ENCODE measurements at places on chromosomes 7 and 10.

DNA sequence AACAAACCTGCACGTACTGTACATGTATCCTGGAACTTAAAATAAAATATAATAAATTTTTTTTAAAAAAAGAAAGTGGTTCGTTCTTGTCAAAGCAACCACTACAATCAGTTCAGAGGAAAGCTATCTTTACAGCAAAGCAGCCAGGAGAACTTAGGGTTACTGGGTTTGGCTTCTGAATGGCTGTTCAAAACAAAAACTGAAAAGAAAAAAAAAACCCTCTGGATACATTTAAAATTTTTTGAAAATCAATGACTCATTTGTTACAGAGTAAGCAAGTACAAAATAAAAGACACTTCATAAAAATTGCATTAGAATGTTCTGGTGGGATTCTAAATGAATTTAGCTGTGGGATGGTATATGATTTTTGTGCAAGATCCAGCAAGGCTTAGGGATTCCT lies 28.6 kb upstream of the ADD3 start:
- peaks cover 3% of the 10 kb centered on the region for H3K4me1 ChIP-seq
- DNase-seq = no peak
- no peaks in the 10 kb centered on the region for H3K36me3 ChIP-seq
- no peak overlapping the region for H3K4me3 ChIP-seq
- H3K27me3 ChIP-seq = no peaks in the 10 kb centered on the region

DNA sequence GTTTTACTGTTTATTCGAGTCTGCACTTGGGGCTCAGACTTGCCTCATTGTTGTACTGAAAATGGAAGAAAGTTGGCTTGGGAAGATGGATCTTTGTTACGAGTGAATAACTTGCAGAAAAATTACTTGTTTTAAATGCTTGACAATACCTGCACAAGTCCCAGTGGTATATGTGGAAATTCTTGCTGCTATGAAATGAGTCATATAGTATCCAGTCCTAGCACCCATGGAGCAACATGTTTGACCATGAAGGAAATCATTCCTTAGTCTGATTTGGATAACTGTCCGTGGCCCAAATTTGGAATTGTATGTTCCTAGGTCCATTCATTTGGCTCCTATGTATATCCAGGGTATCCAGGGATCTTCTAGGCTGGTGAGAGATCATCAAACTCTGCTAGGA lies 1096.8 kb downstream of the KCNMA1 start:
- no peaks in the 10 kb centered on the region for H3K36me3 ChIP-seq
- no peak overlapping the region for H3K27ac ChIP-seq
- no peak overlapping the region for H3K4me3 ChIP-seq
- DNase-seq = no peak

DNA sequence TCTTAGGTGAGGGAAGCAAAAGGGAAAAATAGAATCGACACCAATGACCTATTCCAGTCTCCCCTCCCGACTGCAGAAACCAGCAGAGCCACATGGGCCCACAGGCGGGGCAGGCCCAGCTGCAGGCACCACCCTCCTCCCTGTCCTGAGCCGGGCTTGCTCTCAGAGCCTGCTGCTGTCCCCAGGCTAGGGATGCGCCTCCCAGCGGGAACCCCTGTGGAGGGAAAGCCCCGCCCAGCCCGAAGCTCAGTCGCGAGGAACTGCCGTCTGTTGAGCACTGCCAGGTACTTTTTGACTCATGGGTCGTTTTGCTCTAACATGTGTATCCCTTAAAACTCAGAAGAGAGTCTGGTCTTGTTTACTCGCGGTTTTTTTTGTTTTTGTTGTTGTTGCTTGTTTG lies 124.5 kb upstream of the RET start:
- DNase-seq = peak; percentile 92
- H3K27me3 ChIP-seq = no peaks in the 10 kb centered on the region
- H3K36me3 ChIP-seq = no peaks in the 10 kb centered on the region

- no peaks in the 10 kb centered on the region for H3K36me3 ChIP-seq
- H3K27ac ChIP-seq = no peak overlapping the region
- peaks cover 14% of the 10 kb centered on the region for H3K4me1 ChIP-seq
- H3K4me3 ChIP-seq = no peak overlapping the region
- H3K27me3 ChIP-seq = no peaks in the 10 kb centered on the region
Observed at GRCh38 chr10:31751051-31751737, 177.4 kb downstream of the ARHGAP12 start.

GRCh38 chr10:29555091-29555745 lies 79.6 kb downstream of the SVIL start:
- DNase-seq = no peak
- H3K4me1 ChIP-seq = no peaks in the 10 kb centered on the region
- no peaks in the 10 kb centered on the region for H3K27me3 ChIP-seq
- no peak overlapping the region for H3K27ac ChIP-seq
- no peak overlapping the region for H3K4me3 ChIP-seq
- H3K36me3 ChIP-seq = no peaks in the 10 kb centered on the region

DNA sequence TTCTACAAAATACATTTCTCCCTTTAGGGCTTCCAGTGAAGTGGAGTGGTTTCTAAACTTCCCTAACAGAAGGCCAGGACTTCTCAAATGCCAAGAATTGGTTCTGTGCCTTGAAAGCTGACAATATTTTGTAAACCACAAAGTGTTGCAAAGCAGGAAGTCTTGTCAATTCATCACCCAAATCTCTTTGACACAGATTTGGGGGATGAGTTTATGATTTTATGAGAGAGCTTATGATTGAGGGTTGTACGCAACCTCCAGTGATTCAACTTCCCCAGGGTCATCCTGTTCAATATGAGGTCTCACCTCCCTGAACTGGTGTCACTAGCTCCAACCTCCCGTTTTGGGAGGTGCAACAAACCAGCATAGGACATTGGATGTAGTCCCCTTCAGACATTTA lies 83.7 kb downstream of the PRLHR start:
- H3K27me3 ChIP-seq = no peaks in the 10 kb centered on the region
- no peaks in the 10 kb centered on the region for H3K4me1 ChIP-seq
- no peak overlapping the region for H3K27ac ChIP-seq
- H3K4me3 ChIP-seq = no peak overlapping the region
- no peaks in the 10 kb centered on the region for H3K36me3 ChIP-seq

DNA sequence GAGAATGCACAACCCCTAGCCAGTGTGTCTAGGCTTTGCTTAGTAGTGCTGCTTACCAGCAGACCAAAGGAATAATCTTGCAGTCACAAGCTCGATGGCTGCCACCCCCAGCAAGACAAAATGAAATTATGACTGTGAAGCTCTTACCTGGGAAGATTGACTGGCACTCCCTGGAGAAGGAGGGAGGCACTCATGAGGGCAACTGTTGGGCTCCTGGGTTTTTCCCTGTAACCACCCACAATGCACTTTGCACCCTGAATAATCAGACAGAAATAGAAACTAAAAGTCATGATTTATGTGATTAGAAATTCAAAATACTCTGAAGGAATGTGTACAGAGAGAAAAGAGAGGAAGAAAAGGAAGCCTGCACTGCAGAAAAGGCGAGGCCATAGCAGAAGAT lies 144.3 kb upstream of the DGKB start:
- H3K27ac ChIP-seq = no peak overlapping the region
- H3K4me1 ChIP-seq = no peaks in the 10 kb centered on the region
- H3K4me3 ChIP-seq = no peak overlapping the region
- peaks cover 1% of the 10 kb centered on the region for H3K36me3 ChIP-seq
- DNase-seq = no peak
- no peaks in the 10 kb centered on the region for H3K27me3 ChIP-seq

DNA sequence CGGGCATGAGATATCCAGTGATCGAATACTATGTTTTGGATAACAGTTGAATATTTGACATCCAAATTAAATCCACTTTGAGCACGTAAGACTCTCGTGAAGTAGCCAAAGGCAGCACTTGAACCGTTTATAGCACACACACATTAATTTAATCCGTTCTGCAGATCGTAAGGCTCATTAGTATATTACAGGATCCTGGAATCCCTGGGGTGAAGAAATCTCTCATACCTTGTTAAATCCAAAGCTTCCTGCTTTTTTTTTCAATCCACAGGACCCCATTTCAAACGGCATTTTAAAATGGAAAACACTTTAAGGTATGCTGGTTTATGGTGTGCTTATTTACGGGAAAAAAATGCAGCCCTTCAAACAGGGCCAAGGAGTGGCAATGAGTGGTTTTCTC lies 158.4 kb upstream of the ADARB2 start:
- H3K4me3 ChIP-seq = no peak overlapping the region
- peaks cover 4% of the 10 kb centered on the region for H3K36me3 ChIP-seq

- H3K36me3 ChIP-seq = no peaks in the 10 kb centered on the region
- no peak for DNase-seq
- no peaks in the 10 kb centered on the region for H3K27me3 ChIP-seq
- peaks cover 8% of the 10 kb centered on the region for H3K4me1 ChIP-seq
- H3K4me3 ChIP-seq = no peak overlapping the region
- H3K27ac ChIP-seq = no peak overlapping the region
Observed at GRCh38 chr10:30442019-30442606, 8.1 kb downstream of the MAP3K8 start.

DNA sequence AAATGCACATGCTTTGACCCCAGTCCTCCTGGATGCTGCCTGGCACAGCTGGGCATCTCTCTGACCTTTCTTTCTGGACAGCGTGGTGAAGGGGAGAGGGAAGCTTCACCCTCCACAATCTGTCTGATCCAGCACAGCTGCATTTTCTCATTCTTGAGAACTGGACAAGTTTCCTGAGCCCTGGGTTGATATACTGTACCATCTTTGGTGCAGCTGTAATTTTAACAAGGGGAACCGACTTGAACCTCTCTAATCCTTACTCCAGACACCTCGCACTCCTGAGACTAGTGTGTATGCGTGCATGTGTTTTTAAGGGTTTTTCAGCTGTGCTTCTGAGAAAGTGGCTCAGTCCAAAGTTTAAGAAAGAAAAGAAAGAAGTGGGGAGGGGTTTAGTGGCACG lies 655.7 kb downstream of the INHBA start:
- H3K36me3 ChIP-seq = no peaks in the 10 kb centered on the region
- H3K4me1 ChIP-seq = no peaks in the 10 kb centered on the region
- H3K27ac ChIP-seq = no peak overlapping the region
- no peak overlapping the region for H3K4me3 ChIP-seq
- no peak for DNase-seq

DNA sequence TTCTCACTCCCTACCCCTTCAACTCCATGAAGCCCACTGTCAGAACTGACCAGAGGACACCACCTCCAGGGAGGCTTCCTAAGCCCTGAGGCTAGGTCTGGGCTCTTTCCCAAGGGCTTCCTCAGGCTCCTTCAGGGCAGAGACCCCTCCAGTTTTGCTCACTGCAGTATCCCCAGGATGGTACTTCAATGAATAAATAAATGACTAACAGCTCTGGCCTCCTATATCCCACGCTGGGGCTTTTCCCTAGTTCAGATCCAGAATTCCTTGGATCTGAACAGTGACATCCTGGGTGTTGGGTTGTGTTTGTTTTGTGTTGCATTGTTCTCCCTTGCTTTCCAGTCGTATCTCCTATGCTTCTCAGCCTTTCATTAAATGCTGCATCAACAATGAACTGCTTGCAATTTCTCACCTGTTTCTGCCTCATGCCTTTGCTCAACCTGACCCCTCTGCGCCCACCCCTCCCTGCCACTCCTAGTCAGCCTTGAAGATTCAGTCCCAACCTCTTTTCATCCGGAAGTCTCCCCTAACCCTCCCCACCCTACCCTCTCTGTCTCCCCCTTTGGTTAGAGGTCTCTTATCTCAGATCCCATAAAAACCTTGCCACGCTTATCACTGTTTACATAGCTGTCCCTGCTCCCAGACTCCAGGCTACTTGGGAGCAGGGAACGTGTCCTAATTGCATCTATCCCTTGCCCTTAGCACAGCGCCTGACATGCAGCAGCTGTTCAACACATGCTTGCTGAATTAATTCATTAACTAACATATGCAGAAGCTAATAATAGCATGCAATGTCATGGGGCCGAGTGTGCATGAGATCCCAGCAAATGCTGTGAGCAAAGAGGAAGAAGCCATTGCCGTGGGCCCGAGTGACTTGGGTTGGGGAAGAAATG lies 41.7 kb downstream of the PPP1R3C start:
- no peak for DNase-seq
- no peaks in the 10 kb centered on the region for H3K4me1 ChIP-seq
- H3K27me3 ChIP-seq = no peaks in the 10 kb centered on the region
- H3K27ac ChIP-seq = no peak overlapping the region
- no peaks in the 10 kb centered on the region for H3K36me3 ChIP-seq

DNA sequence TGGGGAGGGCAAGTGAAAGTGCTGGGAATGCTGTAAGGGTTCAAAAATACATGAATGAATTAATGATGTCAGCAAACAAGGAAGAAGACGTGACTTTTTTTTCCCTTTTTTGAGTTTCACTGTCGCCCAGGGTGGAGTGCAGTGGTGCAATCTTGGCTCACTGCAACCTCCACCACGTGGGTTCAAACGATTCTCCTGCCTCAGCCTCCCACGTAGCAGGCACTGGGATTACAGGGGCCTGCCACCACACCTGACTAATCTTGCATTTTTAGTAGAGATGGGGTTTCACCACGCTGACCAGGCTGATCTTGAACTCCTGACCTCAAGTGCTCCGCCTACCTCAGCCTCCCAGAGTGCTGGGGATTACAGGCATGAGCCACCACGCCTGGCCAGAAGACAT lies 30.0 kb downstream of the DENND10 start:
- no peak for DNase-seq
- no peaks in the 10 kb centered on the region for H3K4me1 ChIP-seq
- H3K27me3 ChIP-seq = no peaks in the 10 kb centered on the region

- DNase-seq = no peak
- no peak overlapping the region for H3K27ac ChIP-seq
- no peaks in the 10 kb centered on the region for H3K36me3 ChIP-seq
- H3K4me1 ChIP-seq = no peaks in the 10 kb centered on the region
Observed at GRCh38 chr10:43962346-43963191, 313.9 kb upstream of the ZNF32 start.

- no peaks in the 10 kb centered on the region for H3K36me3 ChIP-seq
- H3K4me1 ChIP-seq = no peaks in the 10 kb centered on the region
- no peak for DNase-seq
- no peak overlapping the region for H3K27ac ChIP-seq
Observed at GRCh38 chr7:16420329-16420648, 1.0 kb downstream of the CRPPA start.

DNA sequence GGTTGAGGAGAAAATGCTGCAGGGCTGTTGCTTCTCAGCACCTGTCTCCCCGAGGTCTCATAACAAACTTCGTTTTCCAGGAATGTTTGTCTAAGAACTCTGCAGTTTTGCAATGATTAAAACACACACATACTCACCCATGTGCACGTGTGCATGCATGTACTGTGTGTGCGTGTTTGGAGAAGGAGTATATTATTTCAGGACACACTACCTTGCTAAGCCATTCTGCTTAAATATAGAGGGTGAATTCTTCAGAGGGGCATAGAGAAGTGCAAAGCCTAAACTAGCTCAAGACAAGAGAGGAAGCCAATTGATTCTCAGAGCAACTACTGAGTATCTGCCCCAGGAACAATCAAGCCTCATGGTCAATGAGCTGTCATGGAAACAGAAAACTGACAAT lies 298.4 kb upstream of the MGMT start:
- H3K36me3 ChIP-seq = no peaks in the 10 kb centered on the region
- no peaks in the 10 kb centered on the region for H3K27me3 ChIP-seq
- no peak overlapping the region for H3K4me3 ChIP-seq
- no peaks in the 10 kb centered on the region for H3K4me1 ChIP-seq
- DNase-seq = no peak
- no peak overlapping the region for H3K27ac ChIP-seq

- H3K27ac ChIP-seq = no peak overlapping the region
- H3K4me1 ChIP-seq = no peaks in the 10 kb centered on the region
- DNase-seq = no peak
- H3K27me3 ChIP-seq = no peaks in the 10 kb centered on the region
- H3K36me3 ChIP-seq = peaks cover 2% of the 10 kb centered on the region
- H3K4me3 ChIP-seq = no peak overlapping the region
Observed at GRCh38 chr7:132492823-132493445, 83.3 kb downstream of the PLXNA4 start.
